ENCODE measurements at places on chromosomes 2 and 18.

GRCh38 chr2:222538535-222538934, 114.2 kb downstream of the SGPP2 start:
- DNase-seq = no peak

DNA sequence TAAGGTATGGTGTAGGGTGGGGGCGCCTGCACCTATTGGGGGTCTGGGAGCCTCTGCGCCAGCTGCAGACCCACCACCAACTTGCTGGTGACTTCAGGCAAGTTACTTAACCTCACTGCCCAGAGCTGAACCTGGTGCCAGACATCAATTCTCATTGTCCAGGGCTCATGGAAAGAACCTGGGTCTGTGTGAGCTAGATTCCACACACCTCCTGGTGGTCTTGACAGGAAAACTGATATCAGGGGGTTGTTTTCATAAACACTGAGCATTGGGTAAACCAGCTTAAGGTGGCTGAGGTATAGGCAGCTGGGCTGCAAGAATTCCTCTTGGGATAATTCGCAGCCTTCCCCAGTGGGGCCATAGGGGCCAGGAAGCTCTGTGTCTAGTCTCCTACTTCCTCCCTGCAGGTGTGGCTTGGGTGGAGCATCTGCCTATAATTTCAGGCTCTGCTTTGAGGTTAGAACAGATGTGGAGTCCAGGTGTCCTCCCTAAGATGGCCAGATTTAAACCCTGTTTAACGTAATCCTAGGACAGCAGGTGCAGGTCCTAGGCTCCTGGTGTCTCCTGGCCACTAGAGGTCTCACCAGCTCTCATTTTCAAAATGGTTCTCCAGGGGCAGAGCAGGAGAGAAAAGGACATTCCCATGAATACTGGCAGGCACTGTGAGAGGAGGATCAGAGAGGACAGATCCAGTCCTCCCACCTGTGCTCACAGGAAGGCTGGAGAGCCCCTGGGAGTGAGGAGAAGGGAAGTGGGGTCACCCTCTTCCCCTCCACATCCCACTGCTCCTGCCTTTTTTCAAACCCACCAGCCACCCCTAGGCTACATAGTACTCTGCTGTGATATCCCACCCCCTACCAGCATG, 100.4 kb upstream of the SMAD2 start:
- no peak for DNase-seq

- DNase-seq = no peak
Measured at GRCh38 chr18:50127516-50128210, 67.3 kb downstream of the MYO5B start.

DNA sequence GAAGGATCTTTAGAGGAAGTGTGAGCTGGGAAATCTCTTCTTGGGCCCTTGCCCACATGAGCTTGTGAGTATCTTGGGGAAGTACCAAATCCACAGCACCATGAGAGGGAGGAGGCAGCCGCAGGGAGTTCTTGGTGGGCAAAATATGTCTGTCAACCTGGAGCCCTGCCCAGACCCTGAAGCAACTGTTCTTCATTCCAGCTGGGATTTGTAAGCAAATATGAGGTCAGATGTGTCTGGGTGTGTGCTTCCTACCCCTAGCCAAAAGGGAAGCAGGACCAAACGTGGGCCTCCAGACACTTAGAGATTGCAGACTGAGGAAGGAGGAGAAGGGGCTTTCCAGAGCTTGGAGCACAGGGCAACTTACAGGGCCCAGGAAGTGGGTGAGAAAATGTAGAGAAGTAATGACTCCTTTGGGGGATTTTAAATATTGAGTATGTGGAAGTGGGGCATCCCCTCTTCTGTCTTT, 41.9 kb downstream of the TMEM247 start:
- DNase-seq = peak; percentile 30

- DNase-seq = no peak
Measured at GRCh38 chr2:217940261-217941220, 62.3 kb downstream of the TNS1 start.

DNA sequence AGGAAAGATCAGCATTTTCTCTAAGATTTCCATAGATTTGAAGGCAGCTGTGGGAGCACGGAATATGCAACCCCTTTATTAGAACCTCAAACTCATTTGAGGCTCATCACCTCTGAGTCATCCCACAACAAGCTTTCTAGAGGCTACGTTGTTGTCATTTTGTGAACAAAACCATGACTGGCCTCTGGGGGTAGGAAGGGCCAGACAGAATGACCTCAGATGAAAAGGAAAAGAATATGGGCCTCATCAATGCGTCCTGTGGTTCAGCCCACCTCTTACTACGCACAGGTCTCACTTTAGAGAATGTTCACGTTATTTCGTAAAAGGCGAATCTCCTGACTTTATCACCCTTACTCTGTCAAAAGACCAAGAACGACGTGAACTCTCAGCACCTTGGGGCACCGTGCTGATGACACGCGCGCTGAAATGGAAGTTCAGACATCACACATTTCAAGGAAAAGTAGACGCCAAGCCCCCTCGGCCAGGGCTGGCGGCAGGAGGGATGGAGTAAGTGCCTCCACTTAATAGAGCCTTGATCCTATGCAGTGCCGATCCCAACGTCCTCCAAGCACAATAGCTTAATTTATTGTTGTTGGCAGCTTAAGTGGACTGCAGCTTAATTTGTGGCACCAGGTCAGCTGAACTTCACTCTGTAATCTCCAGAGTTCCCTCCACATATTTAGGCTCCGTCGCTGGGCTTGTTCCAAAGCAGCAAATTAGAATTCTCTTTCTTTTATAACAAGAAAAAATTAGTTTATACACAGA, 208.3 kb downstream of the EIPR1 start:
- DNase-seq = no peak

DNA sequence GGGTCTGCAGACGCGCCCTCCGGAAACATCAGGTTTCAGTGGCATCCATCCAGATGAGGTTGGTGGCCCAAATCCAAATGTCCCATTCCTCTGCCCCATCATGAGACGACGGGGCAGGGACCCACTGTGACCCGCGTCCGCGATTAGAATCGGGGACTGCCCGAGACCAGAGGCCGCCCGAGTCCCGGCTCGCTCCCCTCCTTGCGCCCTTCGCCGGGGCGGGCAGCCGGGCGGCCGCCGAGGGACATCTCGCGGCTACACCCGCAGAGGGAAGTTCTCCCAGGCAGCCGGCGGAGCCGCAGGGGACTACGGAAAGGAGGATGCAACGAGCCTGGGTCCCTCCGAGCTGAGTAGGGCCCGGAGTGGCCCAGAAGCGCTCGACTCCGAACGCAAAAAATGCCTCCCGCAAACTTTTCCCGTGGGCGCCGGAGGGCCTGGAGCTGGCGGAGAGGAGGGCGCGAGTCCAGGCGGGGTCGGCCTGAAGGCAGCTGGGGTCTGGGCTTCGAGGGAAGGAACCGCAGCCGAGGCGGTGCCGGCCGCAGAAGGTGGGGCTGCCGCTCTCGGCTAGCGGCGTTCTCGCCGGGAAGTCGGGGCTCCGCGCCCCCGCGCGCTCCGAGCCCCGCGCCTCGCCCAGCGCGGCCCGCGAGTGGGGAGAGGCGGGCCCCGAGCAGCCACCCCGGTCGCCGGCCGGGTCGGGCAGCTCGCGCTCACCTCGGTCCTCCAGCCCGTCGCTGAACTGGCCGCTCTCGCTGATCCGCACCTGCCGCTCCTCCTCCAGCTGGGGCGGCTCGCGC, 580 bp downstream of the TMEM163 start:
- peak; percentile 66 for DNase-seq

GRCh38 chr2:13114391-13114790, 397.7 kb downstream of the TRIB2 start:
- DNase-seq = no peak

DNA sequence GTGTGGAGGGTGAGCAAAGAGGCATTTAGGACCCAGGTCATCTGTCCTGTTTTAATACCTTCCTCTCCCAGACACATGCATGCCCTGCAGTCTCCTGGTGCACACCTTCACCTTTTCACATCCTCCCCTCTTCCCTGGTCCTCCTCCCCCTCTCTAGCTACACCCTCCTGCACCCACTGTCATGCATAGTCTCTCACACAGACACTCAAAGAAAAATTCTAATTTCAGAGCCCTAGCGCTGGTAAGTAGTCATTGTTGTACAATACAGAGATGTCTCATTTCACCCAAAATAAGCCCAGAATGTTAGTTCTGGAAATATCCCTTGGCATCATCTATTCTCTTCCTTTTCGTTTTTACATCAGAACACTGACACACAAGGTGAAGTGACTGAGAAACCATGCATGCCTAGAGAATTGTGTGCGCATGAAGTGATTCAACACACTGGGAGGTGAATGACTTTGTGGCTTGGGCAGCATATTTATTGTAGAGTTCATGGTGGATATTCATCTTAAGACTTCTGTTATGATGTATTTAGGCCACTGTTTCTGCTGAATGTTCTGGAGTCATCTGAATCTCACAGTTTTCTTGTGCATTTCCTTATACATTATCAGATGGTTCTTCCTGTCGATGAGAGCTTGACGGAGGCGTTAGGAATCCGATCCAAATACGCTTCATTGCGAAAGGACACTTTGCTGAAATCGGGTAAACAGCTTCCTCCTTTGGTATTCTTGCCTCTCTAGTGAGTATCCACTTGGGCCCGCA, 69.9 kb downstream of the COA5 start:
- DNase-seq = no peak

DNA sequence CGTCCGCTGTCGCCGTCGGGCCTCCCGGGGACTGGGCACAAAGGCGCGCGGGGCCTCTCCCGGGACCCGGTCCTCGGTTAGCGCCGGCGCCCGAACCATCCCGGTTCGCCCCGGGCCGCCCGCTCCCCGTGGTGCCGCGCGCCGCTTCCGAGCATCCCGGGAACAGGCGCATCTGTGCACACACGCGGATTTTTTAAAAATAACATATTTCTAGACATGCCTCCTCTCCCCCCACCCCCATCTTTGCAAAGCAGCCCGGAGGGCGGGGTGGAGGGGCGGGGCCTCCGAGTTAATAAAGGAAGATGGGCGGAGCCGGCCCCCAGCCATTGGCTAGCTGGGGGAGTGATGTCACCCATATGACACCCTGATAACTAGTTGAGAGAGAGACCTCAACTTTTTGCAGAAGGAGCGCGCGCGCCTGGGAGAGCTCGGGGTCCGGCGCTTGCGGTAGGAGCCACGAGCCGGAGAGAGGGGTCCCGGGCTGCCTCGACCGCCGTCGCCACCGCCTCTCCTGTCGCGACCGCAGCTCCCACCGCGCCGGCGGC, at the start of gene SOX11:
SOX11 (plus strand) TSS at position 400 of the 545 bp plus-strand sequence. CDS start 338 bp downstream, outside the sequence.
- DNase-seq = peak; percentile 18
